ENCODE measurements at places on chromosomes 11 and 22.

GRCh38 chr11:61918938-61919704 is 1.8 kb upstream of the RAB3IL1 start:
- no peak for DNase-seq

GRCh38 chr22:50519151-50519550 is 6.2 kb downstream of the SCO2 start:
- DNase-seq: no peak

GRCh38 chr11:16261836-16262644 is 94.3 kb downstream of the SOX6 start:
- no peak for DNase-seq

GRCh38 chr22:19659805-19660345 is 54.4 kb upstream of the SEPTIN5 start:
- no peak for DNase-seq

GRCh38 chr11:123654566-123655081 is at the start of gene SCN3B:
TSS of gene SCN3B (minus strand) at chr11:123654624. CDS start at chr11:123653801, 823 bp downstream.
- peak; percentile 95 for DNase-seq

DNA sequence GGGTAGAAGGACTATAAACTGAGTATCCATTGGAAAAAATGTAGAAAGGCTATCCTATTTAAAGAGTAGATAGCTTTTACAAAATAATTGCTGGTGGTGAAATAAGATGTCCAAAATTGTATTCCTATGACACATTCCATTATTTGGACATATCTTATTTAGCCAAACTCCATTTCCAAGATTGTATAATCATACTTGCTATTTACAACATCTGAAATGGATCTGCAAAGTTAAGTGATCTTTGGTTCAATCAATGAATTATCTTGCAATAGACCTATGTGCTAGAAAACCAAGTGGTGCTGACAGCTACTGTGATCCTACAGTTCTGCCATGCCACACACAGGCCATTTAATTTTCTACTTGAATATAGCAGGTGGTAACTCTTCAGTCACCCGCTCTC is 11.0 kb upstream of the BLID start:
- DNase-seq: no peak

GRCh38 chr11:20880094-20880493 is 210.7 kb downstream of the NELL1 start:
- DNase-seq: no peak

- DNase-seq: no peak
These were observed 1.1 kb upstream of the DENND5A start for GRCh38 chr11:9266132-9266736.

DNA sequence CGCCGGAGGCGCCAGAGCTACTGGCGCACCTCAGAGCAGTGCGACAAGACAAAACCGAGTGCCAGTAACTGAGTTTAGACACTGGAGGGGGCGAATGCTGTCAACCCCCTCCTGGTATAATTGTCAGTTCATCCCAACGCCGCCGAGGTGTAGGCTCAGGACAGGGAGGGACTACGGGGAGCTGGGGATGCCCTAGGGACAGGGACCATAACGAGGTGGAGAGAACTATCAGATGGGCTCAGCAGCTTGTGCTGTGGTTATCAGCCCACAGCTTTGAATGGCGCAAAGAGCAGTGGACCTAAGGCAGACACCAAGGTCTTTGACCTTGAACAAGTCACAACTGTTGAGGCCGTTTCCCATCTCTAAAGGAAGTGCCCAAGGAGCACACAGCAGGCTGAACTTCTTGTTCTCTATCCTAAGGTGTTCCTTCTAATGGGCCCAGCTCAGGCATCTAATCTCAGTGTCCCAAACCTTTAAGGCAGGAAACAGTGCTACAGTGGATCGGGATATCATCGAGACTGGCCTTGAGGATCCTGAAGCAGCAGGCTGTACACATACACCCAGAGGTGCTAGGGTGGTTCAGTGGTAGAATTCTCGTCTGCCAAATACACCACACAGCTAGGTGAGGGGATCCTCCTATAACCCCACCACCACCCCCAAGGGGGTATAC is 958 bp upstream of the TUT1 start:
- no peak for DNase-seq

DNA sequence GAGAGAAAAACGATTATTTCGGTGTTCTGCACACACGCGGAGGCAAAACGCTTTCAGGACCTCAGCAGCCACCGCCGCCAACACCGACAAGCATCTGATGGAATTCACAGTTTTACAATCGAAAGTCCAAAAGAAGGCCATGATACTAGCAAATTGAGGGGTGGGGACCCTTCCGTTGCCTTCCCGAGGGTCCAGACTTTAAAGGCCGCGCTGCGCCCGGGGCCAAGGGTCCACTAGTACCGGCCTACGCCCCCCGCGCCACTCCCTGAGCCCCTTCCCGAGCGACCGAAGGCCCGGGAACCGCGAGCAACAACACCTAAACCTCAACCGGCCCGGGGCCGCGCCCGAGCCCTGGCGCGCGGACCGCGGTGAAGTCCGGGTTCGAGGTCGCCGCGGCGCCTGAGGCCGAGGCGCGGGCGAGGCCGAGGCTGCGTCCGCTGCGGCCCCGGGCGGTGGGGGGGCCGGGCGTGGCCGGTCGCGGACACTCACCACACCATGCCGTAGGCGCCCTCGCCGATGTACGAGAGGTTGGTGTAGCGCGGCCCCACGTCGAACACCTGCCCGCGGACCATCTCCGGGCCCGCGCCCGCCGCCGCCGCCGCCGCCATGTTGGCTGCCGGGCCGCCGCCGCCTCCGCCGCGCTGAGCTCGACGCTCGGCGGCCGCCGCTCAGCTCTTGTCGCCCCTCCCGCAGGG is 465 bp downstream of the MAPK1 start:
- peak; percentile 26 for DNase-seq

- no peak for DNase-seq
These were observed 11.0 kb downstream of the JAML start for GRCh38 chr11:118213781-118214180.

DNA sequence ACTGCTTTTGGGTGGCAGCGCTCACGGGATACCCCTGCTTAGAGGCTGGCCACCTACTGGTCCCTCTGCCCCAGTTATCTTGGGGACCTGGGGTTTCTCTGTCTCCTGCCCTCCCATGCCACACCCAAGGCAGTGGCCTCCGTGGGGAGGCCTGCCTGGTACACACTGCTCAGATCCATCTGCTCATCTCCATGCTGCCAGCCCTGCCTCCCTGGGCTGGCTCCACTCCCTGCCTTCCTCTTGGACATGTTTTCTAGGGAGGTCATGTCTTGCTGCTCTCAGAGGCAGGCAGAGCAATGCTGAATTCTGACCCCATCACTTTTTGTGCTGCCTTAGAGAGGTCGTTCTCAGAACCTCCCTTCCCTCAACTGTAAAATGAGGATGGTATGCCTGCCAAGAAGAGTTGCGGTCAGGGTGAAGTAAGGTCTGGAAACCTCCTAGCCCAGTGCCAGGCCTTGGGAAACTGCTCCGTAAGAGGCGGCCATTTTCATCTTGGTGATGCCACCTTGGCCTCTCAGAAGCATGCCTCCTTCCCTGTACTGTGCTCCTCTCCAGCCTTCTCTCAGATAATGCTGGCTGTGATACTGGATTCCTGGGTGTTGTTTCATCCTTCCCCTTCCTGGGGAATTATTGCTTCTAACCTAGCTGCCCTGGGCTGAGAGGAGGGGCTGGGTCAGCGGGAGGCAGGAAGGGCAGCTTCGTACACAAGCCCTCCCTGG is 186.4 kb upstream of the ZBED5 start:
- no peak for DNase-seq

DNA sequence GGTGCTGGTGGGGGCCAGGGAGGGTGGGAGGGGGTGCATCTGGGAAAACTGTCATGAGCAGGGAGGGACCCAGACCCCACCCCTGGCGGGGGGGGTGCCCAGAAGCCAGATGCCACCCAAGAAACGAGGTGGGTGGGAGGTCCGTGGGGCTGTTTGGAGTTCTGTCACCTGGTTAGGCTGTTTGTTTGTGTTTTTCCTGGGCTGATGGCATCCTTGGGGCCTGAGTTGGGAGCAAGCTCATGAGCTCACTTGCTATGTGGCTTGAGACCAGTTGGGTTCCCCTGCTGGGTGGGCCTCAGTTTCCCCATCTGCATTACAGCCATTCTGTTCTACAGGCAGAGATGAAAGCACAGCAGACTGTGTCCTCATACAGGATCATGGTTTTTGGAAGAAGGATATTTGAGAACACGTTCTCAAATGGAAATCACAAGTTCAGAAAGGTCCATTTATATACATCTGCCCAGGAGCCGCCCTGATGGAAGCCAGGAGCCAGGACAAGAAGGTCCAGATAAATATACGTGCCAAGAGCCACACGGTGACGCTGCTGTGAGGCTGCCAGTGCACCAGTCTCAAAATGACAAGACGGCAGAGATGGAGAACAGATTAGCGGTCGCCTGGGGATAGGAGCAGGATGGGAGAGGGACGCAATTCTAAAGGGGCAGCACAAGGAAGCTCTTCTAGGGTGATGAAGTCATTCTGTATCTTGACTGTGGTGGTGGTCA is 312.9 kb downstream of the MN1 start:
- no peak for DNase-seq

- DNase-seq: no peak
These were observed 57.3 kb downstream of the OTOG start for GRCh38 chr11:17604201-17604914.

DNA sequence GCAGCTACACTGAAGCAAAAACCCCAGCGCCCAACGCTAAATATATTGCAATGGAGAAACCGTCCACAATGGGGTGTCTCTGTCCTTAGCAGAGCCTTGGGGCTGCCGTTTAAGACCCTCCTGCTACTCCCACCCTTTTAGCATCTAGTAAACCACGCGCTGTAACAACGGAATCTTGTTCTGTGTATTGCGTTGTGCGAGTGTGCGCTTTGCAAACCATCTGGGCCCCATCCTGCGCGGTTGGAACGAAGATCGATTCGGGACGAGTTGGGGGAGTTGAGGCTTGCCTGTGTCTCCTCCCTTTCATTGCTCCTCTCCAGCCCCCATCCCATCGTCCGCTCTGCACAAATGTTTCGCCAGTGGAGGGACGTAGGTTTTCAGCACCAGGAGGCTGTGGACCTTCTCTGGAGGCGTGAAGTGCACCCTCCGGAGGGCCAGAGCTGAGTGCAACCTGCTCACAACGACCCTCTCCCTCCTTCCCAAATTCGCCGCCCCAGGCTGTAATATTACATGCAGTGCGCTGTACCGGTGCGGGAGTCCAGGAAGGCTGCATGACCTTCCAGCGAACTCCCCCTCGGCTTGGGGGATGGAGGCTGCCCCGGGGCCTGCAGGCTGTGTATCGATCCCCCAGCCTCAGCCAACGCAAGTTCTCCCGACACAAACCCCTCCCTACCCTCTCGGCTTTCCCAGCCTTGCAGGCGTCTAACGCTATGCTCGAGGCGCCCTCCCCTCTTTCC is 1.6 kb upstream of the KMT2A start:
- DNase-seq: peak; percentile 85

- no peak for DNase-seq
These were observed 161.8 kb downstream of the CASP12 start for GRCh38 chr11:104736502-104736901.

GRCh38 chr11:41578421-41579051 is 119.1 kb upstream of the LRRC4C start:
- no peak for DNase-seq

- DNase-seq: peak; percentile 65
These were observed 32.2 kb downstream of the ART5 start for GRCh38 chr11:3609416-3610265.

GRCh38 chr22:26615830-26616435 is 1.9 kb downstream of the CRYBB1 start:
- DNase-seq: no peak

DNA sequence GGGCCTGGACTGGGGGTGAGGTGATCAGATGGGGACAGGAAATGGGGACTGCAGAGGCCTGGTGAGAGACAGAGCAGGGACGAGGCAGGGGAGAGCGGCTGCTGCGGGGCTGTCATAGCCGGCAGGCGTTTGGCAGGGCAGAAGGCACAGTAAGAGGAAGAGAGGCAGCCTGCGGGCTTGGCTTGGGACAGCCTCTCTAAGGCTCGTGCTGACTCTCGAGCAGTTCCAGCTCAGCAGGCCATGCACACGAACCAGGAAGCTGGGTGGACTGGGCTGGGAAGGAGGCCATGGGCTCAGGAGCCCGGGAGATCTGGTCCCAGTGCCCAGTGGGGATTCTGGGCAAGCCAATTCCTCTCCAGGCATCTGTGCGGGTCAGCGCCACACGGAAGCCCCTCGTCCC is 19.6 kb upstream of the EIF3D start:
- DNase-seq: peak; percentile 67

DNA sequence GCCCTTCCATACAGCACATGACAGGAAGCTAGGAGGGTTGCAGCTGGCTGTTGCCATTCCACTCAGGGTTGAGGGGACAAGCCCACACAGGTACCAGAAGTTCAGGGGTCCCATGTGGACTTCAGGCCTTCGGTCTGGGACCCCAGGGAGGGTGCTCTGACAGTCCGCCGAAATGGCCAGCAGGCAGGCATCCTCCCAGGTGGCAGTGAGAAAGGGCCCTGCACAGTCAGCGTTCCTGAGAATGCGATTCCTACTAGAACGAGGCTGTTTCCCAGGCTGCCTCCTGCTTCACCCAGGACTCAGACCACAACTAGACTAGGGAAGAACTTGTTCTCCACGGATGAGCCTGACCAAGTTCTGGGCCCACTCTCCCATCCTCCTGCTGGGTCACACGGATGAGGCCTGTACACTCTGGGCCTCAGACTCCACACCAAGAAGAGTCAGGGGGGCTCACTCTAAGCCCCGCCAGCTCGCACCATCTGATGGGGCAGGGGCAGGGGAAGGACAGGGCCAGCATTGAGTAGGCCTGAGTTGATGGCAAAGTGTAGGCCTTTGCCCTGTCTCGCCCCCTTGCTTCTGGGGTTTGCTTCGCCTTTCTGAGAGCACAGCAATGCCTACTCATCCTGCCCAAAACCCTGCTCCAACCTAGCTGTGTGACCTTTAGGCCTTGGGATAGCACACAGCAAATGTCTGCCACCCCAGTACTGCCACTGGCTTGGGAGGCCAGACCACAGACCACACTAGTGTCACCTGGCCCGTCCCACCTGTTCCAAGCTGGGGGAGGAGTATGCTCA is 14.0 kb downstream of the KCNQ1OT1 start:
- DNase-seq: no peak

DNA sequence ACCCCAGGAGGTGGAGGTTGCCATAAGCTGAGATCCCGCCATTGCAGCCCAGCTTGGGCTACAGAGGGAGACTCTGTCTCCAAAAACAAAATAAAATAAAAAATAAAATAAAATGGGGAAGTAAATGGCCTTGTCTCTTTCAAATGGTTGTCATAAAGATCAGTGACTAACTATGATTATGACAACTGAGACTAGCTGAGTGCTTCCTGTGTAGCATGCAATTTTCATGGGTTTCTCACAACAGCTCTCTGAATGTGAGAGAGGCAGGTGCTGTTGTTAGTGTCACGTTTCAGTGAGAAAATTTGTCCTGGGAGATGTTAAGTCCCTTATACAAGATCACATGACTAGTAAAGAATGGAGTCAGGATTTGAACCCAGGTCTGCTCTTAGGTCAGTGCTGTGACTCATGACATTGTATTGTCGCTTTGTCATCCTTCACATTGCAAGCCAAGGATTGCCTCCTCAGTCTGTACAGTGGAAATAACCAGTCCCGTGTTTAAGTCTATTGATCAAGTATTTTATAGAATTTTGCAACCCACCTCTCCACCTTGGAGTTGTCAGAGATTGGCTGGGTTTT is 163.3 kb upstream of the CCDC90B start:
- no peak for DNase-seq

GRCh38 chr11:6202041-6202440 is 3.0 kb downstream of the OR52W1 start:
- no peak for DNase-seq

GRCh38 chr11:125062931-125063428 is at the start of gene SLC37A2:
TSS of gene SLC37A2 (plus strand) at chr11:125063305. CDS start at chr11:125063368, 63 bp downstream.
- DNase-seq: peak; percentile 75

- no peak for DNase-seq
These were observed 13.7 kb downstream of the TRMU start for GRCh38 chr22:46349238-46349637.
